HFFc6 (cell line): ENCODE measurements at places on chromosomes 5 and 9.

- no peak for DNase-seq
These were observed 2.9 kb downstream of the AKNA start for GRCh38 chr9:114384836-114385396.

- no peak for DNase-seq
These were observed 727.1 kb upstream of the GRAMD2B start for GRCh38 chr5:125695996-125696655.

- no peak for DNase-seq
These were observed 27.5 kb upstream of the EFNA5 start for GRCh38 chr5:107698286-107698685.

DNA sequence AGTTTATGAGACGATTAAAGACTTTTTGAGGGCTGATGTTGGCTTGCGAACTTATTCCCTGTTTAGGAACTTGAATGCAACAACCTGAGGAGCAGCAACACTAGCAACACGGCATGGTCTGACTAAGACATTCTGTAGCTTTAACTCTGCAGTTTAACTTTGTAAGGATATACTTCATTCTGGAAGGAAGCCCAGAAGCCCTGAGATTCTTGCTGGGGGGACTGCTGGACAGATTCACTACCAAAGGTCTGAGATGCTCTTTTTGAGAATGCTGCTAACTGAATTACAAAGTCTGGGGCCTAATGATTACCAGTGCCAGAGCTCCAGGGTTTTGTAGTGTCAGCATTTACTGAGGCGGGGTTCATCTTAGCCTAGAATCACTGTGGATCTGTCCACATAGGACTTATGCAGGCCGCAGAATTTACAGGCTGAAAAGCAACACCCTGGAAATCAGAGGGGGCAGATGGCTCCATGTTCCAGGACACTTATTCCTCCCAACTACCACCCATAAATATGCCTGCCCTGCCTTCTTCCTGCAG lies 537.1 kb upstream of the CDH18 start:
- no peak for DNase-seq

DNA sequence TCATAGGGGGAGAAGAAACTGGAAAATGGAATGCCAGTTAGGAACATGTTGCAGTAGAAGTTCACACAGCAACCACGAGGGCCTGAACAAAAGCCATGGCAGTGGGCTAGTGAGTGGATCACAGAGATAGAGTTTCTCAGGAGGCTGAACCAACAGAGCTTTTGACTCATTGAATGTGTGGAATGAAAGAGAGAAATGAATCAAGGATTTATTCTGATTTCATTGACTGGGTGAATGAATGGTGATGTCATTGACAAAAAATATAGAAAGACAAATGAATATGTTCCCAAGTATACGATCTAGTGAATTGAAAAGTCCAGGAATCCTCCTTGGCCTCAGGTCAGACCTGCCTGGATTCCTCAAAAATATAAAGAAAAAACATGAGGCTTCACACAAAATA lies 99.2 kb downstream of the ZNF462 start:
- no peak for DNase-seq

DNA sequence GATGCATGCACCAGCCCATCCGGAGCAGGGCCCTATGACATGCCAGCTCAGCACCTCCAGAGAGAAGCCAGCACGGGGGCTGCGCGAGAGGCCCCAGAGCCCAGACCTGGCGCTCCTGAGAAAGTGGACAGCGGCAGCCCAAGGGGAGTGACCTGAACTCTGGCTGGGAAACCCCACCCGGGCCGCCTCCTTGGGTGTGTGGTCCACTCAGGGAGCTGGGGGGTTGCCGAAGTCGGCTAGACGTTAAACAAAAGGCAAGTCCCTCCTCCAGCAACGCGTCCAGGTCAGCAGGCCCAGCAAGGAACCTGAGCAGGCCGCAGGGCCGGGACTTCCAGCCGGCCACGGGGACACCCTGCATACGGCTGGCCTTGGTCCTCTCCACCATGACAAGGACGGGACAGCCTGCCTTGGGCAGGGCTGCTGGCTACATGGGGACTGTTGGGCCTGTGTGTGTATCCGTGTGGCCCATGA lies 35.7 kb downstream of the NACC2 start:
- DNase-seq, result no peak

DNA sequence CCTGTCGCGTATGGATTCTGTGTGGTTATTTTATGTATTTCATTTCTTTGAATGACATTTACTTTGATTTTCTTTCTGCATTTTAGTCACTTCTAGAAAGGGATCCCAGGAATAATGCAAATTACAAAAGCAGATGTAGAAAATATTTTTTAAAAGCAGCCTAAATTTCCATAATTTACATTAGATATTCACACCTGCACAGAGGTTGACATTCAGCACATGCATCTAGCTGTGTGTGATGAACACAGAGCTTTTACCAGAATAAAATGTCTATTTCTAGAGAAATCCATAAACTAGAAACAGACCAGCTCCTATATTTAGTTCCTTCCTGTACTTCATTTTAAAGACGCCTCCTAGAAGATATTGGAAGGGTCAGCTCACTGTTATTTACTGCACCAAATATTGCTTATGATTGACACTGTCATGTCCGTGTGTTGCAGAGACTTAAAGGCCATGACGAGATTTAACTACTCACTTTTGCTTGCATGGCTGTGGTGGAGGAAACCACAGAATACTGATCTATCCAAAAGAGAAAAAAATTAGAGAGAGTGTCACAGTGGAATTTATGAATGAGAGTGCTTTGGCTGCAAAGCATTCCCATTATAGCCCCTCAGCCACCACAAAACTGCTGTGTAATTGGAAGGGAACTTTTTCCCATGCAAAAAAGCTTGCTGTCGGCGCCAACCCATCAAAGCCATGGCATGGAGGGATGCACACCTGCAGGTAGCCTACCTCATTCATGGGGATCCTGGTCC lies 58.1 kb downstream of the EBF1 start:
- no peak for DNase-seq
